ENCODE measurements at places on chromosomes 16 and 17.
A peak's percentile ranks its signal among the peaks of the same experiment; 100 is the strongest.

- no peak for DNase-seq
These were observed 3.8 kb upstream of the TMC7 start for GRCh38 chr16:18979936-18980335.

DNA sequence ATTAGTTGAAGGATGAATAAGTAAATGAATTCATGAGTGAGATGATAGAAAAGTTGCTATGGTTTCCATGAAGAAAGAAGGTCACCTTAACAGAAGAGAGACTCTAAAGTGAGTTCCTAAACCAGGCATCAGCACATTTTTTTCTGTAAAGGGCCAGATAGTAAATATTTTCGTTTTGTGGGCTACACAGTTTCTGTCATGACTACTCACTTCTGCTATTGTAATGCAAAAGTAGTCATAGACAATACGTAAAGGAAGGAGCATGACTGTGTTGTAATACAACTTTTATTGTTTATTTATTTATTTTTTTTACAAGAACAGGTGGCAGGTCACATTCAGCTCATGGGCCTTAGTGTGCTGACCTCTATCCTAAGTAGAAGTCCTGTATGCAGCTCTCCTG, 426.1 kb upstream of the DYNLRB2 start:
- no peak for DNase-seq

DNA sequence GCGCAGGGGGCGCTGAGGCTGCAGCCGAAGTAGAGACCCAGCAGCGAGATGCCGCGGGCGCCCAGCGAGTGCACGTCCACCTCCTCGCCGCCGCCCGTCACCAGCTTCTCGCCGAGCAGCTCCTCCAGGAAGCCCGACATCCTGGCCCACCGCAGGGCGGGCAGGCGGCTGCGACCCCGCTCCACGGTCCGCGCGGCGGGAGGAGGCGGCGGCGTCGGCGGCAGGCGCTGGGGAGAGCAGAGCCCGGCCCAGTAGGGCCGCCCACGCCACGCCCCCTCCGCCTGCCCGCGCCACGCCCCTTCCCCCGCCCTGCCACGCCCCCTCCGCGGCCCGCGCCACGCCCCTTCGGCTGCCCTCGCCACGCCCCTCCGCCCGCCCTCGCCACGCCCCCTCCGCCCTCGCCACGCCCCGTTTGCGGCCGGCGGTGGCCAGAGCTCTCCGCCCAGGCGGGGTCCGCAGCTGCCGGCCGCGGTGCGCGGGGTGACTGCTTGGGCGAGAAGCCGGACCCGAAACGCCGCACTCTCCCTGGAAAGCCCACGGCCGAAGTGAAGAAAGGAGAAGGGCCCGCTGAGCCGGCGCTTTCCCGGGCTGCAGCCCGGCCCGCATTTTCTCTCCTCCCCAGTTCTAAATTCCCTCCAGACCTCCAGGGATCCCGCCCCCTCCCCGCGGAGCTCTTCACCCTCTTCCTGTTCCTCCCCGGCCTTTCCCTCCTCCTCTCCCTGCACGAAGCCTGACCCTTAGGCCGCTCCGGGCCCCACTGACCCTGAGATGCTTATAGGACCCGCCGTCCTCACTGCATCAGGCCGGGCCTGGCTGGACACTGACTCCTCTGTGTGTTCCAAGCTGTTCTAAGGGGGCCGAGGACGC, at the start of gene NXN:
Gene NXN (minus strand): TSS at position 238 of the 867 bp plus-strand sequence.
- DNase-seq: peak; percentile 97

DNA sequence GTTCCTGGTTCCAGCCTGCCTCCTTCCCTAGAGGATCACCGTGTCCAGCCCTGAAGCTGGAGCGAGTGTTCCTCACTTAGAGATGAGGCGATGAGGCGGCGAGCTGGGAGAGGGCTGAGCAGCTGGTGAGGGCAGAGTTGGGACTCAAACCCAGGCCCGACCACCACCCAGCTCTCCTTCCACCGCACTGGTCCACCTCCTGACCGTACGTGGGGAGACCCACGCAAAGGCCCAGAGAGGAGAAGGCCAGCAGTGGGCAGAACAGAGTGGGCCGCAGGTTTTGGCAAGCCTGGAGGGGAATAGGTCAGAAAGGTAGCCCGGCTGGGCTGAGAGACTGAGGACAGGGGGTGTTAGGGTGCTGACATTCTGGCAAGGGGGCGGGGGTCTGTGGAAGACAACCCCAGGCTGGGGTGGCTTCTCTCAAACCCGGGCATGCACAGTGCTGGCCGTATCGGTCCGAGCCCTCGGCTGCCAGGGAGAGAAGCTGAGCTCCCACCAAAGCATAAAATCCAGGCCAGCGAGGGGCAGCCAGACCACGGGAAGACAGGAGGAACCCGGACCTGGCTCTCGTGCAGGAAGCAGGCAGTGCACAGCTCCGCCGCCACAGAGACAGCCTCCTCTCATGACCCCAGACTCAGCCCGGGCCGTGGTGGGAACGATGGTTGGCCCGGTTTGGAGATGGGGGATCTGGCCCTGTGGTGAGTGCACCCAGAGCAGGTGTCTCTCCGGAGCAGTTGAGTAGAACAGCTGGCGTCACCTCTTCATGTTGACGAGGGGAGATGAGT, 24.9 kb downstream of the MLYCD start:
- no peak for DNase-seq
